Endothelial cell of umbilical vein (primary cell): ENCODE measurements at places on chromosomes 2 and 18. TPM values are rescaled to one million over a fixed set of nuclear protein-coding genes. Genes with fewer than 3 reads are reported as not detected.

Gene DLX1
- not detected in 2 replicates for total RNA-seq

Gene MPP4
- 7.6 and 9.7 TPM in 2 replicates for total RNA-seq

Gene CROCC2
- total RNA-seq = not detected in 2 replicates

Gene EFR3B
- total RNA-seq = 0.58 and 0.77 TPM in 2 replicates

Gene MFF
- total RNA-seq = 60.4 and 65.1 TPM in 2 replicates

Gene PLCL1
- total RNA-seq = 3.4 and 5.1 TPM in 2 replicates

Gene BBS5
- total RNA-seq = 4.1 and 5.6 TPM in 2 replicates

Gene NPPC
- not detected in 2 replicates for total RNA-seq

DNA sequence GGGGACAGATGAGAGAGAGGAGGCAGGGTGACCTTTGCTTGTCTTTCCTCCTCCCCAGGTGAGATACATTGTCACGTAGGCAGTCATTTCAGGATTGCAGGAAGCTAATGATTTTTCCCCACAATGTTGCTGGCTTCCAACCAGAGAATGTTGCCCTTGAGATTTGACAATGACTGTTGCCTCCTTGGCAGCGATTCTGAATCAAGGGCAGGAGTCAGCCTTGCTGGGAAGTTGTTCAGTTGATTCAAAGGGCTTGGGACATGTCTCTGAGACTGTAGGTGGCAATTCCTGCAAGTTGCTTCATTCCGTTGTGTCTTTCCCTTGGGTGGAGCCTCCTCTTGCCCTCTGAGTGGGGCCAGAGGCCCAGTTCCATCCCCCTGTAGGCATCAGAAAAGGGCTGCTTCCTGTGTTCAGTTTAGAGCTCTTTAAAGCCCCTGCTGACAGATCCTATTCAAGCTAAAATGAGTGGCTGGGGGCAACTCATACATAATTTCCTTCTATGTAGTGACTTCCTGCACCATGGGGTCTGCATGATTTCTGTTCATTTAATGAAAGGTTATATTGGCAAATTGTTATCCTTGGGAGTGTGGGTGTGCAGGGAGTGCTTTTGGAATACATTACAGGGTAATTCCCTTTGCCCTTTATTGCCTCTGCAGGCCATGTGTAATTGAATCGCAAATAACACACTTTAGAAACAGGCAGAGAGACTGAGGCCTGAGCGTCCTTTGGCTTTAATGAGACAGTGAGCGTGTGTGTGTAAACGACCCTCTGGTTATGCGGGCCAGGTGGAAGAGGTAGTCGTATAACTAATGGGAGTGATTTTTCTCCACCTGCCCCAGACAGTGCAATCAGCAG is 52.4 kb downstream of the GPR39 start:
- DNase-seq = no peak

DNA sequence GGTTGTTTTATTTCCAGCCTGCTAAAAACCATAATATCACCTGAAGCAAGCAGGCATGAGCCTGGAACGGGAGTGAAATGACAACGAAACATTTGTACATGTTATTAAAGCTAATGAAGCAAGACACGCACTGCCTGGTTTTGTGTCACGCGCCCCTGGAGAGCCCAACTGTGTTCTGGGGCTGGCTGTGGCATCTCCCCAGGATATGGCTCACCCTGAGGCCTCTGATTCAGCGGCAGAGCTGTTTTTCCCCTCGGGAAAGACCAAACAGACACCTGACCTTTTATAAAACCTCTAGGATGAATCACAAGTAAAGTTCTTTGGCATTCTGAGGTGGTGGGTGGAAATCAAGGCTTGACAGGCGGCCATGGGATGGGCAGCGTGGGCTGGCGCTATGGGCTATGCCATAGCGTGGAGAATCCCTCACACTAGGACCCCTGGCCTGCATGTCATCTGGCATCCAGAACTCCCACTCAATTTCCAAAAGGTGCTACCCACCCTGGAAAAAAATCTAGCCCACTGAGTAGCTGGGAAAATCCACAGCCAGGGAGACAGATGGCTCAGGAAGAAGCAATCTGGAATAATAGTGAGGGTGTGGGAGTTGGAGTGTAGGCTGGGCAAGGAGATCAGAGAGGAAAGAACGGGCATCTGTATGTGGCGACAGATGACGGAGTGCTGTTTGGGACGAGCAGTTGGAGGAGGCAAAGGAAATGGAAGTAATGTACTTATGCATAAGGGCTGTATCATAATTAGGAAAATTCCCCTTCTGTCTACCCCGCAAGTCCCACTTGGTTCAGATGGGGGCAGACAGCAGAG is 262.0 kb downstream of the AFF3 start:
- DNase-seq = peak; percentile 93

DNA sequence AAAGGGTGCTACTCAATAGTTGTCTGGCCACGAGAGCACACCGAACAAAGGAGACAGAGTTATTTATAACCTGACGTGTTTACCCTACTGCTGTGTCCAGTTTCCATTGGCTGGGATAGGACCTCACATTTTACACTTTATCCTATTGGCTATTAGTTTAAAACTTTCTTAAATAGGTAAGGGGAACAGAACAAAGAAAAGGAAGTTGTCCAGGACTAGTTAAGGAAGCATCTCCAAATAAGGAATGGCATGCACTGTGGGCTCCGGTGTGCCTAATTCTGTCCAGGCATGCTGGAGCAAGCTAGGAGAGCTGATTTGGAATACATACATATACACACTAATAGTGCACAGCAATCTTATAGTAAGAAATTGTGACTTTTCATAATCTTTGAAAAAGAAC is 72.2 kb downstream of the CAB39 start:
- DNase-seq = no peak

DNA sequence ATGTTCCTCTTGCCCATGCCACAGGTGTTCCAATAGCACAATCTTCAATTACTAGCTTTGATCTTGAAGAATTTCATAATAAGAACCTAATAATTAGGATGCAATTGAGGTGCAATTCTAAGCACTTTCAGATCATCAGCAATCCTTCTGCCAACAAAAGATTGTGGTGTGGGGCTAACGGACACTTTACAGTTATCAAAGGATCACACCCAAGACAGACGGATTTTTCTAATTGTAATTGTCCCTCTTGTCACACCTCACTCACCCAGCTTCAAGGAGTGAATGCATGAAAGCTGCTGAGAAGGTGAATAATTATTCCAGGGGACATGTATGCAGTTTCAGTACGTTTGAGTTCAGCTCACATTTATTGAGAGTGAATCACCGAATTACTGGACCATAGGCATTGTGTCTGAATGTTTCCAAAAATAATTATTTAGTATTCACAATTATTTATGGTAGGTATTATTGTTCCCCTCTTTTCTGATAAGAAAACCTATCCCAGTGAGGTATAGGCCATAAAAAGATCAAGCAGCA is 438.5 kb upstream of the TRIB2 start:
- no peak for DNase-seq

- DNase-seq = no peak
These were observed 125.1 kb upstream of the LMAN1 start for GRCh38 chr18:59484131-59484530.

DNA sequence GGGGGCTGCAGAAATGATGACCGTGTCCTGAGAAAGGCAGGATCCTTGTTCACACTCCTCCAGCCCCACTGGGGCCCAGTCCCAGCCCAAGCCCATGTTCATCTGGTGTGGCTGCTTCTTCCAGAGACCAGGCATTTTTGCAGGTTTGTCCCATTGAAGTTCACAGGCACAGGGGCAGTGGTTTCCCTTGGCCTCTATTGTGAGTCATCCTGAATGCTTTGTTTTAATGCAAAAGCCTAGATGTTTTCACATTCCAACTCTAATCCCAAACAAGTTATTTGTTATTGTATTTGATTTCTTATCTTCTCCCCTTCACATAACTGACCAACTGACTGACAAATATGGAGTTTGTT is 426.4 kb upstream of the ID2 start:
- no peak for DNase-seq

DNA sequence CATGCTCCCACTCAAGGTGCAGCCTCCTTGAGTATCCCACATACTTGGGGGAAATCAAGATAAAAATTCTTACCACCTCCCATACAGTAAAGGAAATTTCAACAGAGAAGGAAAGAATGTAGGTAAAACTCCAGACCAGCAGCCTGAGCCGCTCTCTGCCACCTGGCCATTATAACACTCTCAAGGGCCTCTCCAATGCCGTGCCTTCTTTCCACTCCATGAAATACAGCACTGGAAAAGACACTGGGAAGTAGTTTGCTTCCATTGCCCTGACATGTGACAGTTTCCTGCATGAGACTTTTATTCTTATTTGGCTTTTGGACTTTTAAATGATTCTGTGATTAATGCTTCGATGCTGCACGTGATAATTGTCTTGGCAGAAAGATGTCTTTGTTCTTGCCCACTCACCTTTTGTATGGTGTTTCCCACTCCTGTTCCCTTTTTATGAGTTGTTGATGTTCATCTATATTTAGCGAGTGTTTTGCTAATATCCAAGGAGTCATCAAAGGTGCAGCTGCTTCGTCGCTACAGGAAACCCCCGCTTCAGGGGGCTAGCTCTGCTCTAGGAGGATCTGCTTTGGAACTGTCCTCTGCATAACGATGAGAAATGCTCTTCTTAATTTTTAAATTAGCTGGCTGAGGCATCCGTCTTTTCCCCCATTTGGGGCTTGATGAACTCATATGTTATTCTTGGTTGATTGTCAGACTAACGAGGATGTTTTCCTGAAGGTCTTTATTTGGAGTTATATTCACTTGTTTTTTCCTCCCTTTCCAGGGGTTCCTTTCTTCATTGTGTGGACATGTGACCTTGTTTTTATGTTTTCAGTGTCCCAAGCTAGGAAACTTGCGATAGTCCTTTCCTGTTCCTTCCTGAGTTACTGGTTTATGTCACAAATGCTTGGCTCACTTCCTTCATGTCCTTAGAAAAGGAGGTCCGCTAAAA is 179.4 kb downstream of the TXNL1 start:
- peak; percentile 95 for DNase-seq

DNA sequence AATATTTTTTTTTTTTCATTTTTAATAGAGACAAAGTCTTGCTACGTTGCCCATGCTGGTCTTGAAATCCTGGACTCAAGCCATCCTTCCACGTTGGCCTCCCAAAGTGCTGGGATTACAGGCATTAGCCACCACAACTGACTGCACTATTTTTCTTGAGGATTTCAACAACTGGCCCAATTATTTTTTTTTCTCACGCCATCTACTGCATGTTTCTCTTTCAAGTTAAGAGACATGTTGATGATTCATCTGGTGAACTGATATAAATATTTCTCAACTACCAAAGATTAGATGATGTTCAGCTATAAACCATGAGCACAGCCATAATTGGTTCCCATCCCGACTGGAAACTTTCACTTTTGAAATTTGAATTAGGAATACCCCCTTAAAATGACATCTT is 688.4 kb upstream of the SYT4 start:
- no peak for DNase-seq

DNA sequence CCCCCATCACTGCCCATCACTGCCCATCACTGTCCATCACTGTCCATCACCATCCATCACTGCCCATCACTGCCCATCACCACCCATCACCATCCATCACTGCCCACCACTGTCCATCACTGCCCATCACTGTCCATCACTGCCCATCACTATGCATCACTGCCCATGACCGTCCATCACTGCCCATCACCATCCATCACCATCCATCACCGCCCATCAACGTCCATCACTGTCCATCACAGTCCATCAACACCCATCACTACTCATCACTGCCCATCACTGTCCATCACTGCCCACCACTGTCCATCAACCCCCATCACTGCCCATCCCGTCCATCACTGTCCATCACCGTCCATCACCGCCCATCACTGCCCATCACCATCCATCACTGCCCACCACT is 57.8 kb upstream of the OTOS start:
- no peak for DNase-seq
